ENCODE measurements at places on chromosomes 4 and X. TPM values are rescaled to one million over a fixed set of nuclear protein-coding genes. Genes with fewer than 3 reads are reported as not detected.
A peak's percentile ranks its signal among the peaks of the same experiment; 100 is the strongest.

DNA sequence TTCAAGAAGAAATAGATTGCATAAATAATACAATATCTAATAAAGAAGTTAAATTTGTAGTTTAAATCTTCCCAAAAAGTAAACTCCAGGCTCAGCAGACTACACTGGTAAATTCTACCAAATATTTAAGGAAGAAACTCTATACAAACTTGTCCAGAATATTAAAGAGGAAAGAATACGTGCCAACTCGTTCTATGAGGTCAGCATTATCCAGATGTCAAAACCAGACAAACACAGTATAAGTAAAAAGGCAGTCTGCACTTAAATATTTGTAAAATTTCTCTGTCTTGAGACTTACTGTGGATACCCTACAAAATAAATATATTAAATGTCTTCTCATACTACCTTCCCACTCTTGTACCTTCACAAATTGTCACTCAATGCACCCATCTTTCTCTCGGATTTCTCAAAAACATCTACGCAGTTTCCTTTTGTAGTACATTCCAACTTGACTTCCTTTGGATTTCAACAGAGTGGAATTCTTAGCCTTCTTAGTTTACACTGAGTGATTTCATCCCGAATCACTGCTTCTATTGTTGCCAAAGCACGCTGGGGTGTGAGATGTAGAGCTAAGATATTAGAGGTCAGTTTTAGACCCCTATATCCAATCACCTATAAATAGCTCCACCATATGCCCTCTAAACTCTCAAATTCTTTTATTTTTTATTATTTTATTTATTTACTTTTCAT, 71.6 kb upstream of the MAB21L2 start:
- H3K36me3 ChIP-seq = no peaks in the 10 kb centered on the region
- H3K4me3 ChIP-seq = no peak overlapping the region
- H3K27me3 ChIP-seq = no peaks in the 10 kb centered on the region
- H3K4me1 ChIP-seq = peaks cover 5% of the 10 kb centered on the region
- DNase-seq = peak; percentile 15

Gene HS6ST2
- 36.8 TPM for total RNA-seq

Gene TEX13C
- not detected for total RNA-seq

GRCh38 chrX:136130931-136131833, 16.2 kb upstream of the FHL1 start:
- no peak overlapping the region for H3K4me3 ChIP-seq
- H3K27me3 ChIP-seq = no peaks in the 10 kb centered on the region
- H3K36me3 ChIP-seq = no peaks in the 10 kb centered on the region
- H3K4me1 ChIP-seq = no peaks in the 10 kb centered on the region
- no peak for DNase-seq
- H3K27ac ChIP-seq = no peak overlapping the region

Gene NSDHL
- total RNA-seq = 15.9 TPM

Gene HERC3
- 2.3 TPM for total RNA-seq

DNA sequence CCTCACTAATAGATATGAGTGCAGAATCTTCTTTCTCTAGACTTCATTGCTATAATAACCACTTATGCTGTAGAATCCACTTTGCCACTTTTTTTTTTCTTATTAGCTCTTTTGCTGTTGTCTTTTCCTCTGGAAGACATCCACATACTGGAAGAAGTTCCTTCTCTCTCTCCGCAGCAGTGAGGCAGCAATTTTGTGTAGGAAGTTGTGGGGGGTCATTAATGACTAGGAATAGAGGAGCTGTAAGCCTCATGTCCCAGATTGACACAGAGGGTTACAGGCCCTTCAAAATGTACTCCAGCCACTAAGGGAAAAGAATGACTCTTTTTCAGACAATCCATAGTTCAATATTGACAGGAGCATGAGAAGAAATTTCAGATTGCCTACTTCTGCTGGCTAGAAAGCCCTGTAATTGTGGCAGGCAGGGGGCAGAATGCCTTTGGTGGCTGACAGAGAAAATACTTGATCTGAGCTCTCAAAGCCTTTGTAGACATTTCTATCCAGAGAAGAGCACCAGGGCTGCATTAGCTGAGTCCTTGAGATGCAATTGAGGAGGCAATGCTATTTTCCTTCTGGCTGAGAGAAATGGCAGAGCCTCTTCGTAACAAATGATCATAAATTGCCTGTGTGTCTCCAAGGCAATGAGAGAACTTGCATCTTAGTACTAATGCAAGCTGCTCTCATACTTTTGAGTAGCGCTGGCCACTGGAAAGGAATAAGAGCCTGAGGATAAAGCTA, 856.2 kb downstream of the STIM2 start:
- H3K27me3 ChIP-seq = no peaks in the 10 kb centered on the region
- no peak overlapping the region for H3K27ac ChIP-seq
- no peaks in the 10 kb centered on the region for H3K36me3 ChIP-seq
- H3K4me3 ChIP-seq = no peak overlapping the region
- no peaks in the 10 kb centered on the region for H3K4me1 ChIP-seq

Gene TMEM131L
- total RNA-seq = 13.7 TPM

DNA sequence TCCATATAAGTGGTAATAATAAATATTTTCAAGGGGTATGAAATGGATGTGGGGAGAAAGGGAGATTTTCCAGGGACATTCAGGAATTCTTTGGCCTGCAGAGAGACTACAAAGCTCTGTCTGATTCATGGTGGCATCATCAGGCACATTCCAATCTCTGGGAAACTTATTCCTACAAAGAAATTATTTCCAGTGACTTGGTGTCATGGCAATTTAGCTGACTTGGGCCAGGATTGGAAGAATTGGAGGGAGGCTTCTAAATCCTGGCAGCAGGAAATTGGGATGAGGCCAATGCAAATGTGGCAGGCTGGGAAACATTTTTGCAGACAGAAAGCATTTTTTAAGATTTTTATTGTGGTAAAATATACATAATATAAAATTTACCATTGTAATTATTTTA, 204.6 kb downstream of the RTL9 start:
- H3K27ac ChIP-seq = no peak overlapping the region
- no peak for DNase-seq
- no peak overlapping the region for H3K4me3 ChIP-seq
- no peaks in the 10 kb centered on the region for H3K36me3 ChIP-seq

Gene HTN1
- total RNA-seq = not detected

GRCh38 chrX:140425712-140426395, 79.0 kb downstream of the SOX3 start:
- no peak for DNase-seq
- H3K4me1 ChIP-seq = no peaks in the 10 kb centered on the region
- H3K36me3 ChIP-seq = no peaks in the 10 kb centered on the region

Gene RAB9A
- total RNA-seq = 30.5 TPM

DNA sequence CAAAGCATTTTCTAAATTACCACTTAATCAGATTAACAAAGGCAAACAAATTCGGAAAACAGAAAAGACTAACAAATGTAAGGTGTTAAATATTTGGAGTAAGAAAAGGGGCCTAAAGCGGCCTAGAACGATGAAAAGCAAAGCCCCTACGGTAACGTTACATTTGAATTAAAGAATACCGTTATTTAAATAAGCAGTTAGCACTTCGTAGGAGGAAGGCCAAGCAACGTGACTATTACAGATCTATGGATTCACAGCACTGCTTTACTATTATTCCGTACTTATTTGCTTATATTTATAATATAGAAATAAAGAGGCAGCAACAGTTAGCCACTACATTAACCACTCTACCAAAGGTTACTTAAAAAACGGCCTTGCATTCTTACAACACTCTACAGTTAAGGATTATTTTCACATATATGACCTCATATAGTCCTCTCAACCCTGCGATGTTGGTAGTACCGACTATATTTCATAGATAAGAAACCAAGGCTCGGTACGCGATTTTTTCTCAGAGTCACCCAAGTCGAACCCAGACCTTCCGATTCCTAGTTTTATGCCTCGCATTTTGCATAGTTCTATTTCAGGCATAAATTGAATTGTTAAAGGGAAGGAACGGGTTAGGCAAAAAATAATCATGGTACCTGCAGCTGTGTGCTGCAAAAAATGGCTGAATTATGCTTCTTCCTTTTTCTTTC, 2.9 kb downstream of the KLHL15 start:
- peak; percentile 28 for DNase-seq
- H3K36me3 ChIP-seq = no peaks in the 10 kb centered on the region
- peaks cover 20% of the 10 kb centered on the region for H3K27me3 ChIP-seq
- H3K4me3 ChIP-seq = peak overlapping the region; percentile 97
- peaks cover 12% of the 10 kb centered on the region for H3K4me1 ChIP-seq

DNA sequence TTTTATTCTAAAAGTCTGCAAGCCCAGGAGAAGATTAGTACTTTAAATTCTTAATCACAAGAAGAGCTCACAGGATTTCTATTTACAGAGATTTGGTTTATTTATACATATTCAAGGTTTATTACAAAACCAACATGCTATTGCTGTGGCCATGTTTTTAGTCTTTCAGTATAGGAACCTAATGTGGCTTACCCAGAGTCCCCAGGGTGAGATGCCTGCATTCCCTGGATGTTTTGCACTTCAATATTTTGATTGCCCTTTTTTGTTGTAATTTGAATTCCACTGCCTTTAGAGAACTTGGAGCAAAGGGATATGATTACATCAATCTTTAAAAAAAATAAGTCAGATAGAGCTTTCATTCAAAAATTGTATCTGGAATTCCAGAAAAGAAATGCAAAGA, 146.0 kb upstream of the FRMPD4 start:
- no peaks in the 10 kb centered on the region for H3K27me3 ChIP-seq
- DNase-seq = no peak
- H3K36me3 ChIP-seq = no peaks in the 10 kb centered on the region
- no peak overlapping the region for H3K4me3 ChIP-seq
